ENCODE measurements at places on chromosomes 5 and 9. TPM values are rescaled to one million over a fixed set of nuclear protein-coding genes. Genes with fewer than 3 reads are reported as not detected.

MARCOL gene
- not detected for total RNA-seq

TRAF1 gene
- total RNA-seq: 265 TPM

DAB2IP gene
- 0.18 TPM for total RNA-seq

TXNDC8 gene
- total RNA-seq: not detected

PCDHGB2 gene
- 0.13 TPM for total RNA-seq

MEIKIN gene
- not detected for total RNA-seq

PCDHGA8 gene
- total RNA-seq: not detected

NPDC1 gene
- 23.2 TPM for total RNA-seq

Data from activated T-cell treated with anti-CD3 and anti-CD28 coated beads, Interleukin-2, amount 50 U/mL, for 4 hours (primary cell).